Umbilical cord (tissue), 2 donors: ENCODE measurements at places on chromosomes 4 and X. TPM values are rescaled to one million over a fixed set of nuclear protein-coding genes. Genes with fewer than 3 reads are reported as not detected.

DNA sequence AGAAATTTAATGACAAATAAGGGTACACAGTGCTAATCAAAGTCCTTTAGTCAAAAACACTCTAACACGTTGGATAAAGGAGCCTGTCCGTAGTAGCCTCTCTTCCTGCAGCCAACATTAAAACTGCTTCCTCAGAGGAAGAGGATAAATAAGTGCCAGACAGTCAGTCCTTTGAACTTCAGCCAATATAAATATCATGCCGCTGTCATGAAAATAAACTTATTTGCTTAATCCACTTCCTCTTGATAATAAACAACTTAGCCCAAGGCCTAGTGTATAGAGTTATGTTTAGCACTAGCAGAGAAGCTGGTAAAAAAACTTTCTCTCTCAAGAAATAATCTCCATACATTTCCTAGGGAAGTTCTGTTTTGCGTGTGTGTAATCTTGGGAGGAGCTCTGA, 196.7 kb downstream of the HS3ST1 start:
- peak; percentile 58 for DNase-seq

DNA sequence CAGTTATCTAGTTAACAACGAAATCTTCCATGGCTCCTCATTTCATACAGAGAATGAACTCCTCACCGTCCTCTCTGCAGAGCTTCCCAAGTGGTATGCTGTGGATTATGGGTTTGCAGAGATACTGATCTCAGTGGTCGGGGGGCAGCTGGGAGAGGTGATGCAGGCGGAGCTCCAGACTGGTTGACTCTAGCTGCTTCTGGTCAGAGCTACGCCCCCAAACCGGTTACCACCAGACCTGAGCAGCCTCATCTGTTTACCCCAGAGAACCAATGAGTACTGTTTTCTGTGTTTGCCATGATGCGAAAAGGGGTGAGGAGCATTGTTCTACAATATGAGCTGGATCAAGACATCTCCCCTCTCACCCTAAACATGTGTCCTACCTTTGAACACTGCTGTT, 135.7 kb upstream of the PLAC1 start:
- DNase-seq: no peak

GRCh38 chrX:122770581-122770980, 413.5 kb upstream of the GRIA3 start:
- DNase-seq: no peak

- no peak for DNase-seq
Measured at GRCh38 chrX:20231598-20231997, 35.1 kb downstream of the RPS6KA3 start.

DNA sequence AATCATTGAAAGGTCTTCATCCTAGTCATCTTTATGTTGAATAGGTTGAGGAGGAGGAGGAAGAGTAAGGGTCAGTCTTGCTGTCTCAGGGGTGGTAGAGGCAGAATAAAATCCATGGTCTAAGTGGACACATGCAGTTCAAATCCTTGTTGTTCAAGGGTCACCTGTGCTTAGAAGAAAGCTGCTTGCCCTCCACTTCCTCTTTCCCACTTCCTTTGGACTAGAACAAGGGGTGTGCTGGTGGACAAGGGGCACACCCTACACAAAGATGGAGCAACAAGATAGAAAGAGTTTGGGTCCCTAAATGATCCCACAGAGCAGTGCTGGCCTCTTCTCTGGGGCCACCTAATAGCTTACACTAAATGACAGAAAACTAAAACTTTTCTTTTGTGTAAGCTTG, 47.9 kb downstream of the HSD17B13 start:
- DNase-seq: no peak

GRCh38 chrX:104172788-104173187, 6.5 kb downstream of the FAM199X start:
- DNase-seq: no peak

DNA sequence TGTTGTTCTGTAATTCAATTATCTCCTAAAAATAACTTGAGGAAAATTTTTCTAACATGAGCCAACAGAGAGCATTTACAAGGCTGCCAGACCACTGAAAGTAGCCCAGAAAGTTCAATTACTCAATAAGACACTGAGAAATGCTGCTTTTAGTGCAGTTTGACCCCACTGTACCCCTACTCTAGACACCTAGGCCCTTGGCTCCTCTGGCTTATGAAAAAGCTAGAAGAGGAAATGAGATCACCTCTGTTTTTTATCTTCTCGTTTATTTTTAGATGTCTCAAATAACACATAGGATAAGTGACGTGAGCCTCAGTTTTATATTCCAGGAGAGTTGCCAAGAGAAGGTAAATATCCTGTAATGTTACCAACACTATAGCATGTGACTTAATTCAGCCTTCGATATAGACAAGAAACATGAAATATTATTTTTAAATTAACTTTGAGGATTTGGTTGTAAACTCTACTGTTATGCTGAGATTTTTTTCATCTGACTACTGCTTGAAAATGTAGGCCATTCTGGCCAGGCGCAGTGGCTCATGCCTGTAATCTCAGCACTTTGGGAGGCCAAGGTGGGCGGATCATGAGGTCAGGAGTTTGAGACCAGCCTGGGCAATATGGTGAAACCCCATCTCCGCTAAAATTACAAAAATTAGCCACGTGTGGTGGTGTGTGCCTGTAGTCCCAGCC, 24.4 kb downstream of the TNIP3 start:
- DNase-seq: peak; percentile 2

DNA sequence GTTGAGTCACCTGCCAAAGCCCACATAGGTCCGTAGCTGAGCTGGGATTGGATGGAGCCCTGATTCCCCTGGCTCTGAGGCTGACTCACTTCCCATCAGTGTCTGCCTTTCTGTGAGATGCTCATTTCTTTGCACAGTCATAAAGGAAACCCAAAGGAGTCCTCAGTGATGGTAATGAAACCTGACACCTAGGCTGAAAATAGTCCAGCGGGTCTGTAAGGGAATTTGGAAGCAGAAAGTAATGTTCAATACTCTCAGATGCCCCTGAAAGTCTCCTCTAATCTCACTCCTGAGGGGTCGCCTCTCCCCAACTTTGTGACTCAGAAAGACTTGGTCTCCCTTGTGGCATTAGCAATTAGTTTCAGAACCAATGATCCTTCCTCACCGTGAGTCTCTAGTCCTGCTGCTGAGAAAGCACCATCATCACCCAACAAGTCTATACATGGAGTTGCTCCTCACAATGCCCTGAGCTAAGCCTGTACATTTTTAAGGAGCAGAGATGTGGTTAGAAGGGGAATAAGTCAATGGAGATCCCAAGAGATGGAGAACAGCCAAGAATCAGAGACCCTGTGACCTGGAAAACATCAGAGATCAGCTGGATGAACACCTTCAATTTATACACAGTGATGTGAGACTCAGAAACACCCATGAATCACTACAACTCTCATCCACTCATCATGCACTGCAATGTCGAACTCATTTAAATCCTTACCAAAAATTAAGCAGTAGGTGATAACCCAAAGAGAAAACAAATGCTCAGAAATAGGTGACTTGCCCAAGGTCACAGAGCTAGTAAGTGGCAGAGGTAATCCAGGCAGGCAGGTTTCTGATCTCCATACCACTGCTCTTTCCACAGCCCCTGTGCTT, 219.0 kb upstream of the CPEB2 start:
- DNase-seq: no peak

- no peak for DNase-seq
Measured at GRCh38 chrX:39260965-39261364, 459.7 kb downstream of the MID1IP1 start.

- peak; percentile 0 for DNase-seq
Measured at GRCh38 chrX:151505796-151506195, 57.7 kb upstream of the PASD1 start.

- DNase-seq: no peak
Measured at GRCh38 chr4:24550441-24551175, 33.7 kb downstream of the DHX15 start.

DNA sequence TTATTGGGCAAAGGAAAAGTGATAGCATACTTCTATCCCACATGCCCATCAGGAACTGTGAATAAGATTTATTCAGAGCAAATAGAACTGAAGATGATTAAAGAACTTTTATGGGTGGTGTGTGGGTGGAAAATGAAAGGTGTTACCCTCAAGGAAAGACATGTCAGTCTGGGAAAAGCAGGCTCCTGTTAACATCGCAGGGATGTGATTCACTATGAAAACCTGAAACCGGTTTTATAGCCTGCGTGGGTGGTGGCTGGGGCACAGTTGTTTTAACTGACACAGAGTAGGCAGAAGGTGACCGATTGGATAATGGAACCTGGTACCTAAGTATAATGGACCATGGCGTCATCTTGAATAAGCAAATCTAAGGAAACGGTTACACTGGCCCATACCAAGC, 61.3 kb upstream of the CASK start:
- no peak for DNase-seq

DNA sequence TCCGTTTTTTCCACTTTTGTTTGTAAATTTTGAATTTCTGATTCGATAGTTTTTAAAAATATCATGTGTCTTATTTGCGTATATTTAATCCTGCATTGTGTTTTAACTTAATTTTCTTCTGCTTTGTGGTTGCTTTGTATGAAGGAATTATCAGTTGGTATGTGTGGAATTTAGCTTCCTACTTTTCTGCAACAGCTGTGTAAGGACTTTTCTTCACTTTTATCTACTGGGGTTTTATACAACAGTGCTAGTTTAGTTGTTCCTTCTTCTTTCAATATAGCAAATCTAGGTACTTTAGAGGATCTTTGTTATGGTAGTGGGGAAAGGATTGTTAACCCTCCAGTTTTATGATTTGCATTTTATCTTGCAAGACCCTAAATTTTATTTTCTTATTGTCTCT, 410.3 kb downstream of the CCSER1 start:
- DNase-seq: no peak

DNA sequence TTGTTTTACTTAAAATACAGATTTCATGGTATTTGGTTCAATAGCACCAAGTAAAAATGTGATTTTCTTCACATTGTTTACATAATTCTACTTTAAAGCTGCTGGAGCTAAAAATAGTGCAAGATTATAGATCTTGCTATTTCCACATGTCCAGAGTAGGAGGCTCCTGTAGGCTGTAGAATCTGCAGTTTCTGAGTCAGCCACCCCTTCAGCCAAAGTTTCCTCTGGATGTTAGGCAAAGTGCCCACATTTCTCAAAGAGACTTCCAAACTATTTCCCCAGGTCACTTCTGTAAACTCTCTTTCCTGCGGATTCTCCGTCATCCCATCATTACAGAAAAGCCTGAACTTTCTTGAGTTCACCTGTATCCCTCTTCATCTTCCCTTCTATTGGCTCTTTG, 342.5 kb upstream of the FSTL5 start:
- DNase-seq: peak; percentile 57

- no peak for DNase-seq
Measured at GRCh38 chrX:108332281-108332680, 105.9 kb downstream of the COL4A6 start.

DNA sequence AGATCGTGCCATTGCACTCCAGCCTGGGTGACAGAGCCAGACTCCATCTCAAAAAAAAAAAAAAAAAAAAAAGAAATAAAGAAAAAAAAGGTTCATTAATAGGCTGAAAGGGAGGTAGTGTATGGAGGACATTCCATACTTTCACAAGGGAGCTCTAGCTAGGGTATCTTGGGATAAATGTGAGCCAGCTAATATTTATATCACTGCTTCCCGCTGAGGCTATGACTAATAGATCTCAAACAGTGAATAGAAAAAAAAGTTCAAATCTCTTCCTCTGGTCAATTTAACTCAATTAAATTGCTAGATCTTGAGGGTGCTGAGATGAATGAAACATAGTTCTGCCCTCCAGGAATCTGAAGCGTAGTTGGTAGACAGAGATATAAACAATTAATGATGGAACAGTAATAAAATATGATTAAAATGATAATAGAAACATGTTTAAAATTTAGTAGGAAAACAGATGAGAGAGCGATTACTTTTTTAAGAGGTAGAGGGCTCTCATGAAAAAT, 55.7 kb upstream of the SHISA3 start:
- DNase-seq: no peak

DNA sequence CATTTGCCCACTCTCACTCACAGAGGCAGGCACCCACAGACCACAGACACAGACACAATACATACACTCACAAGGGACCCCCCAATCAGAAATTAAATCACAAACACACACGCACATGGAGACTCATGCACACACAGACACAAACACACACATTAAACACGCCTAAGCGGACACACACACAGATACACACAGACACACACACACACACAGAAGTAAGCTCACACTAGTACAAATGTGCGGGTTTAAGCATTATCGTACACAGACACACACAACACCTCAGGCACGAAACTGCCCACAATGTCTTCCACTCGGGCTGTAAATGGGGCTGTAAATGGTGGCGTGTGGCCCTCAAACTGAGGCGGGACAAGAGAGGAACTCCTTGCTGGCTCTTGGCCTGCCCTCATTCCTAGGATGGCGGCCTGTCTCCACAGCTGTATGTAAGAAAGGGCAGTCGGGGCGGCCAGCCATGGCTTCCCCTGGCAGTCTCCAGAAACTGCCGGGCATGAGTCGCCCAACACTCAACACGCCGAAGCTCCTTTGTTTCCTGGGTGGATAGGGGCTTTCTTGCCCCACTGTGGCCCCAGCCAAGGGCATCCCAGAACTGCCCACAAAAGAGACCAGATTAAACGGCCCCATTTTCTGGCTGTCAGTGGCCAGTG, 53.9 kb downstream of the NBDY start:
- DNase-seq: no peak

DNA sequence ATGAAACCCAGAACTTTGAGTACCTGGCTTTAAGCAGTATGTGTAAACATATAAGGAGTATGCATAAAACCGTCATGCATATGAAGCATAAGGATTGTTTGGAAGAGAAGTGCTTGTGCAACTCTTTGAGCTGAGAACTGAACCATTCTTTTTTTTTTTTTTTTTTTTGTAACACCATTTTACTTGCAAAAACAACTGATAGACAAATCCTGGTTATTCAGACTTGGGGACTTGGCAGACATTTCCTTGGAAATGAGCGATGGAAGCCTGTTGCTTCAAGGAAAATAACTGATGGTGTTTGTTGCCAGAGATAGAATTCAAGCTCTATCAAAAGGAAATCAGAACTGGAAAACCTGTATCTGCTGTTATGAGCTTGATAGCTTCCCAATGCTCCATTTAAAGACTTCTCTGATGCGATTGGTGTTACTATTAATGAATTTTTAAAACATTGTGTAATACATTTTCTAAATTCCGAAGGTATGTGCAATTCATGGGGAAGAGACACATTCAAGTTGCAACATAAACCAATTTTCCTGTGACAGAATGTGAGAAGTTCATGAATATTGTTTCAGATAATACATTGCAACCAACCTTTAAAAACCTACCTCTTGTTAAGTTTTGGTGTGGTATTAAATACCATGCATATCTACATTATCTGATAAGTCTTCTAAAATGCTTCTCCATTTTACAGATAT, 47.0 kb upstream of the FAT1 start:
- peak; percentile 3 for DNase-seq

UTP14A gene
- total RNA-seq: 9.6 TPM

PRMT9 gene
- 57.8 TPM for total RNA-seq

CTAG1A gene
- total RNA-seq: not detected

GATA1 gene
- not detected for total RNA-seq

PAGE4 gene
- 2.6 TPM for total RNA-seq

EIF2S3 gene
- total RNA-seq: 220 TPM

RTL3 gene
- 0.24 TPM for total RNA-seq

HPF1 gene
- total RNA-seq: 28.6 TPM

MAGEC2 gene
- total RNA-seq: 0.48 TPM

GRIA2 gene
- 4.1 TPM for total RNA-seq

UGT2B17 gene
- not detected for total RNA-seq

KCTD8 gene
- 3.1 TPM for total RNA-seq

SLC10A6 gene
- not detected for total RNA-seq
